ENCODE measurements at places on chromosomes 16 and 17. TPM values are rescaled to one million over a fixed set of nuclear protein-coding genes. Genes with fewer than 3 reads are reported as not detected.
A peak's percentile ranks its signal among the peaks of the same experiment; 100 is the strongest.

DNA sequence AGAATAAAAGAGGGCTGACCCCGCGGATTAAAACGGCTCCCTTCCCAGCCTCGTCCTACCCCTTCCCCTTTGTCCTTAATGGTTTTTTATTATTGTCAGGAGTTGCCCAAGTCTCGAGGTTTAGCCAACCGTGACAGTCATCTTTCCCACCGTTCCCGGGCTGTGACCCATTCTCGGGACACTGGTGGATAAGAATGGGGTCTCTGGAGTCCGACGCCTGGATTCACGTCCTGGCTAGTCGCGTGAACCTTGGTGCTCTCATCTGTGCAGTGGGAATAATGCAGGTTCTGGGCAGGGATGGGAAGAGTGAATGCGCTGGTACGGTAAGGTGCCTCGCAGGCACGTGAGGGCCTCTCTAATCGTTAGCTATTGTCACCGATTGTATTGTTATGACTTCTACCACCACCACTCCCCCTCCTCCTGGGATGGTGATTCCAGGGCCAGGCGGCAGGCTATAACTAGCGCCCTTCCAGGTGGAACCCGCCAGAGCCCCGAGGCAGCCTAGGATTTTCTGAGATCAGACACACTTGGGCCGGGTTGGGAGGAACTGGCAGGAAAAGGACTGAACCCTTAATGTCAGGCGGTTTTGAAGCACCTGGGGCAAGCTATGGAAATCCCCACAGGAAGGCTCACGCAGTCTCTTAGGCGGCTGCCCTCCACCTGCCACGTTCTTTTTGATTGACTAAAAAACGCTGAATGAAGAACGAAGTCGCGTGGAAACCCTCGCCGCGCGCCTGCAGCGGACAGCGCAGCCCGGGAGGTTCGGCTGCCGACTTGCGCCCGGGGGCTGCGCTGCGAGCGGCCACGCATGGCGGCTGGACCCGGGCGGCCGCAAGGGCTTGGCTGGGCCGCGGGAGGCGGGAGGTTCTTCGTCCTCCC is 2.7 kb downstream of the HS3ST3B1 start:
- peak overlapping the region; percentile 91 for H3K4me3 ChIP-seq
- peak overlapping the region; percentile 79 for H3K27ac ChIP-seq
- peaks cover 4% of the 10 kb centered on the region for H3K27me3 ChIP-seq
- peaks cover 56% of the 10 kb centered on the region for H3K4me1 ChIP-seq

VAMP2 gene
- total RNA-seq: 49.6 TPM

- no peaks in the 10 kb centered on the region for H3K27me3 ChIP-seq
- no peaks in the 10 kb centered on the region for H3K36me3 ChIP-seq
- no peak overlapping the region for H3K27ac ChIP-seq
These were observed 35.7 kb upstream of the GNG13 start for GRCh38 chr16:836221-836620.

P3H4 gene
- 4.1 TPM for total RNA-seq

GRCh38 chr16:13931845-13932244 is 11.9 kb downstream of the ERCC4 start:
- H3K27ac ChIP-seq: no peak overlapping the region
- no peaks in the 10 kb centered on the region for H3K27me3 ChIP-seq
- DNase-seq: no peak
- no peak overlapping the region for H3K4me3 ChIP-seq

GRCh38 chr16:19835968-19836421 is 48.7 kb downstream of the GPRC5B start:
- no peaks in the 10 kb centered on the region for H3K4me1 ChIP-seq
- peaks cover under 1% of the 10 kb centered on the region for H3K27me3 ChIP-seq
- no peaks in the 10 kb centered on the region for H3K36me3 ChIP-seq
- H3K27ac ChIP-seq: no peak overlapping the region
- DNase-seq: no peak
- H3K4me3 ChIP-seq: no peak overlapping the region

TPSG1 gene
- total RNA-seq: not detected

RNF112 gene
- total RNA-seq: not detected

DNA sequence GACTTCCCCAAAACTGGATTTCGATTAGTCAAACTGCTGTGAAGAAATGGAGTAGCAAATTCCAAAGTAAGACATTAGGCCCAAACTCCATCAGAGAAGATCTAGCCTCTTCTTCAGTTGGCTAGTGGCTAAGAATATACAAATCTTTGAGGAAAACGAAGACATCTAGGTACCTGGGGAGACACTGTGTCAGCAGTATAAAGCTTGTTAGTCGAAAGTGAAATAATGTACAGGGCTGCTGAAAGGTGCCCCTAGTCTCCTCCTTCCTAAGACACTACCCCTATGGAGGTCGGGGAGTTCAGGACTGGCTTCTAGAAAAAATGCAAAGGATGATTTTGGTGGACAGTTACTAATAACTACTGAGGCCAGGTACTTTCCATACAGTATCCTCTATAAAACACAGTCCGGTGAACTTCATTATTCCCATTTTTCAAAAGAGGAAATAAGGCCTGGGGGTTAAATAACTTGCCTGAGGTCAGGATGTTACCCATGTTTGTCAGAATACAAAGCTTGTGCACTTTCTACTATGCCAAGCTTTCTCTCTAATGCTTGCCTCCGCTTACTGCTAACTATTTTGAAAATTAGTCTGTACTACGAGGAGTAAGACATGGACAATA is 15.0 kb downstream of the DNAJC7 start:
- peaks cover 19% of the 10 kb centered on the region for H3K4me1 ChIP-seq
- no peak for DNase-seq
- no peaks in the 10 kb centered on the region for H3K27me3 ChIP-seq

DNA sequence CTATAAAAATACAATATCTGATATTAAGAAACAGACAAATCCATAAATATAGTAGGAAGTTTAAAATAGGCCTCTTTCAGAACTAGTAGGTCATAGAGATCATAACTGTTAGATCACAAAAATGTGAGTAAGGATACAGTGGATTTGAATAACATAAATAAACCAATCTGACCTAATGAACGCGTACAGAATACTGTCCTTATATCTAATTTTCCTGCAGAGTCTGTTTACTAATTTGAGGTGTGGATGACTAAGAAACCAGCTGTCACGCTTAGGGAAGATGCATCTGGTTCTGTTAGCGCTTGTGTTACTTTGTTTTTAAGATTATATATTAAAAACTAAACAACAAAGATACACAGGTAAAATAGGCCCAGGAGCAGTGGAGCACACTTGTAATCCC is 14.8 kb downstream of the CPD start:
- H3K27ac ChIP-seq: no peak overlapping the region
- H3K27me3 ChIP-seq: no peaks in the 10 kb centered on the region
- H3K4me3 ChIP-seq: no peak overlapping the region

DNA sequence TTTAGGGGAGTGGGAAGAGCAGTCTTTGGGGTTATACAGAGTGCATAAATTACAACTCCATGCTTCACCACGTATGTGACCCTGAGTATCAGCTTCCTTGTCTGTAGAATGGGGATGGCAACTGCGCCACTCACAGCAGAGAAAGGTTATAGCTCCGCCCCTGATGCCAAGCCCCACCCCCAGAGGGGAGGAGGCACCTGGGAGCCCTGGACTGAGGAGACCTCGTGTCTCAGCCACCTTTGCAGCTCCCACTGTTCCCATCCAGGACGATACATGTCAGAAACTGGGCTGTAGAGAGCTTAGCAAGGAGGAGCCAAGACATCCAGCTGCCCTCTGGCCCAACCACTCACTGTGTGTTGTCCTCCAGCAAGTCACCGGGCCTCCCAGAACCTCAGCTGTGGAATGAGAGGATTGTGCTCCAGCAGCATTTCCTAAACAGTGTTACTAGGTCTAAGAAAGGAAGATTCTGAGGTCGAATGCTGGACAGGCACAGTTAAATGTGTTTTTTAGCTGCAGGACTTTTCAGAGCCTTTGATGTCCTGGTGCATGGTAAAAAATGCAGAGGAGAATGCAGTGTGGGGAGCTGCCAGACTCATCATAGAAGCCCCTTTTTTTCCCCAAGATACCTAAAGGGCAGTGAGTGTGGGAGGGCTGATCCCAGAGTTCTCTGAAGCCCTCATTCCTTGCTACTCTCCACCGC is 49.4 kb downstream of the BEAN1 start:
- H3K27ac ChIP-seq: peak overlapping the region; percentile 66
- peak; percentile 86 for DNase-seq
- H3K4me3 ChIP-seq: no peak overlapping the region
- no peaks in the 10 kb centered on the region for H3K36me3 ChIP-seq
- H3K4me1 ChIP-seq: peaks cover 31% of the 10 kb centered on the region

DNA sequence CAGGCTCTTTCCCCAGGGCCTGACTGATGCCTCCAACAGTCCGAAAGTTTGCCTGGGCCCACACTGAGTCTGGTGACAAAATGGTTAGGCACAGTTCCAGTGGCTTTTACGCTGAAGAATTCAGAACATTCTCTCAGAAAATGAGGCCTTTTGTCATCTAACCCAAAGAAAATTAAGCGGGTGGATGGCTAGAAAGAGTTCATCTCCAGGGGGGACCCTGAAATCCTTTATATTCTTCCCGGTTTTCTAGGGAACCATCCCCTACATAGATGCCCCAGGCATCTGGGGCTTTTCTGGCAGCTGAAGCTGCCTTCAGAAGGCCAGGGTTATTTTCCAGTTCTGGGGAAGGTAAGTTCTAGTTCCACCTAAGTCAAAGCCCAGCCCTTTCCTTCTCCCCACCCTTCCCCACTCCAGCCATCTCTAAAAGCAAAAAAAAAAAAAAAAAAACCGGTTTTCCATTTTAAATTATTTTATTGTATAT is 2.2 kb downstream of the RASD1 start:
- H3K27ac ChIP-seq: no peak overlapping the region
- no peak for DNase-seq
- peaks cover 32% of the 10 kb centered on the region for H3K36me3 ChIP-seq
